ENCODE measurements at places on chromosomes 12 and 14.

- no peak overlapping the region for H3K4me3 ChIP-seq
These were observed 791.5 kb upstream of the MGAT4C start for GRCh38 chr12:87047691-87048090.

- H3K27me3 ChIP-seq: no peaks in the 10 kb centered on the region
- H3K27ac ChIP-seq: no peak overlapping the region
- H3K4me1 ChIP-seq: peaks cover 6% of the 10 kb centered on the region
- H3K36me3 ChIP-seq: no peaks in the 10 kb centered on the region
- DNase-seq: no peak
- H3K4me3 ChIP-seq: no peak overlapping the region
These were observed 243.2 kb downstream of the CACNA1C start for GRCh38 chr12:2295941-2296461.

DNA sequence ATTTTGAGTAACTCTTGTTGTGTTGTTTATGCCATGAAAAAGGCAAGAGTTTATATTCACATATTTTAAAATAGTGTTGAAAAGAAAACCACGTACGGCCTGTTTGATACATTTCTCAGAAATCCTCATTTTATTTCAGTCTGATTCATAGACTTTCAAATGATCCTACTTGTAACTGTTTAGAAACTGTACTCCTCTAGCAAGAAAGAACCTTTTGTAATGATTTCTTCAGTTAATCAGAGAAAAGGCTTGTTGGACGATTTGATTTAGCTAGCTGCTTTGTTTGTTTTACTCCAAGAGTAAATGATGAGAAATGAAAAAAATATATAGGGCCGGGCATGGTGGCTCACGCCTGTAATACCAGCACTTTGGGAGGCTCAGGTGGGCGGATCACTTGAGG is 17.2 kb downstream of the FBXO34 start:
- H3K36me3 ChIP-seq: no peaks in the 10 kb centered on the region
- H3K27ac ChIP-seq: no peak overlapping the region
- no peak for DNase-seq
- H3K4me1 ChIP-seq: peaks cover 5% of the 10 kb centered on the region
- no peak overlapping the region for H3K4me3 ChIP-seq
- H3K27me3 ChIP-seq: no peaks in the 10 kb centered on the region

- peaks cover 8% of the 10 kb centered on the region for H3K36me3 ChIP-seq
- DNase-seq: no peak
- no peak overlapping the region for H3K27ac ChIP-seq
- no peaks in the 10 kb centered on the region for H3K4me1 ChIP-seq
- H3K27me3 ChIP-seq: peaks cover 8% of the 10 kb centered on the region
These were observed 69.3 kb downstream of the RIMBP2 start for GRCh38 chr12:130646716-130647370.

DNA sequence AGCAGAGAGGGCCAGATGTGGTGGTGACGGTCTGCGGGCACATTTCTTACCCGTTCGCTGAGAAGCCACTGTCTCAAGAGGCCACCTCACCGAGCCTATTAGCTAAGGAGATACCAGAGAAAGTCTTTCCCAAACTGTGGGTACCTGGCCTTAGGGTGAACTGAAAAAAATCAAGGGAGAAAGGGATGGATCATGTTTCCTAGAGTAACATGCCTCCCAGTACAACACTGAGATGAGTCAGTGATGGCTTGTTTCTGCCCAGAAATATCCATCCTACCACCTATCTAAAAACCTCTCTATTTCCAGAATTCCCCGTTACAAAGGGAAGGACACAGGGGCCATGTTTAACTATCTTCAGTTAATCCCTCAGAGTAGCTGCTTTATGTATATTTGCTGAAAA is 83.7 kb downstream of the LMNTD1 start:
- DNase-seq: no peak
- H3K27me3 ChIP-seq: peaks cover 2% of the 10 kb centered on the region
- no peaks in the 10 kb centered on the region for H3K36me3 ChIP-seq
- H3K4me1 ChIP-seq: no peaks in the 10 kb centered on the region
- no peak overlapping the region for H3K4me3 ChIP-seq

- no peak overlapping the region for H3K4me3 ChIP-seq
- H3K27me3 ChIP-seq: peaks cover 6% of the 10 kb centered on the region
- DNase-seq: no peak
- H3K4me1 ChIP-seq: no peaks in the 10 kb centered on the region
- peaks cover 36% of the 10 kb centered on the region for H3K36me3 ChIP-seq
- no peak overlapping the region for H3K27ac ChIP-seq
These were observed 85.9 kb upstream of the ANO2 start for GRCh38 chr12:6031001-6031400.

GRCh38 chr12:106310687-106311086 is 8.2 kb downstream of the TCP11L2 start:
- no peak overlapping the region for H3K4me3 ChIP-seq
- H3K36me3 ChIP-seq: no peaks in the 10 kb centered on the region
- H3K4me1 ChIP-seq: no peaks in the 10 kb centered on the region
- H3K27ac ChIP-seq: no peak overlapping the region

DNA sequence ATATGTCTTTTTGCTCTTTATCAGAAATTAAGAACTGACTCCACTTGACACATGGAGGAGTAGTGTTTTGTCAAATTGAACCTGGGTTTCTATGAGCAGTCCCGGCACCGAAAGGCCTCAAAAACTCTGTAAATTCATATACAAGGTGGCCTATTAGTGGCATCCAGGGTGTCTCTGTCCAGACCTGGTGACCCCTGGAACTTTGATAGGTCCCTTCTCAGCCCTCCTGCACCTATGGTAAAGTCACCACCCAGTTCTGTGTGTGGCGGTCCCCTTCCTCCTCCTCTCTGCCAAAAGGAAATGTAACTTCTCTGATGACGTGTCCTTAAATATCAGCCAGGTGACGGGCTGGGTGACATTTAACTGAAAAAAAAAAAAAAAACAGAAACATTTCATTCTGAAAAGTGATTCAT is 204.0 kb upstream of the FOXN3 start:
- peaks cover 24% of the 10 kb centered on the region for H3K4me1 ChIP-seq
- no peak overlapping the region for H3K4me3 ChIP-seq
- no peak overlapping the region for H3K27ac ChIP-seq

GRCh38 chr12:106265116-106265515 is 17.3 kb upstream of the CKAP4 start:
- no peak overlapping the region for H3K27ac ChIP-seq
- no peak for DNase-seq
- H3K4me3 ChIP-seq: no peak overlapping the region
- no peaks in the 10 kb centered on the region for H3K36me3 ChIP-seq

- no peak for DNase-seq
- H3K27me3 ChIP-seq: no peaks in the 10 kb centered on the region
- H3K4me1 ChIP-seq: no peaks in the 10 kb centered on the region
- no peak overlapping the region for H3K4me3 ChIP-seq
These were observed 22.5 kb downstream of the LGALS3 start for GRCh38 chr14:55151601-55152000.

- H3K4me3 ChIP-seq: no peak overlapping the region
- no peak for DNase-seq
- peaks cover 3% of the 10 kb centered on the region for H3K4me1 ChIP-seq
- peaks cover 2% of the 10 kb centered on the region for H3K27me3 ChIP-seq
- H3K36me3 ChIP-seq: peaks cover 25% of the 10 kb centered on the region
These were observed 8.6 kb downstream of the ISCU start for GRCh38 chr12:108570743-108571608.

DNA sequence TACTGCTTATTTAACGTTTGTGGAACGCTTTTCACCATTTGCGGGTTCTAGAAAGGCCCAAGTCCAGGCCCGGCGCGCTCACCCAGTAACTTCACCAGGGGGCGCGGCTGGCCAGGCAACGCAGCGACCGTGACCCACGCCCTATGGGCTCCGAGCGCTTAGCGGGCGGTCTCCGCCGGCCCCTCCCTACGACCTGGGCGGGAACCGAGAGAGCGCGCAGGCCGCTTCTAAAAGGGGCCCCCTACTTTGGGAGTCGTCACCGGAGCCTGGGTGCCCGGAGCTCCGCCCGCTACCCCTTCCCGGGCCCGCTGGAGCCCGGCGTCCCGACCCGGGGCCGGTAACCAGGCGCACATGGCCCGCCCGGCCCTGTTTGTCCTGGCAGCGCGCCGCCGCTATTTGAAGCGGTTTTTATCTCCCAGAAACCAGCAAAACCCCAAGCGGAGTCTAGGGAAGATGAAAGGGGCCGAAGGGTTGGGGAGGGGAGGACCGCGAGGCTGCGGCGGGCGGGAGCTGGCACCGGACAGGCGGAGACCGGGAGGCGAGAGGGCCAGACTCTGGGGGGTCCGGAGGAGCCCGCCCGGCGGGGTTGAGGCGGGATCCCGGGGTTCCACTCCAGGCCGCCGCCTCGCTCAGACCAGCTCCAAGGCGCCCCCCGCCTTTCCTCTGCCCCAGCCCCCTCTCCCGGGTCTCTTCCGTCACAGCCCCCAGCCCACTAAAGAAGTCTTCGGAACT is 3.5 kb upstream of the AAAS start:
- H3K27me3 ChIP-seq: peaks cover 12% of the 10 kb centered on the region
- H3K27ac ChIP-seq: peak overlapping the region; percentile 85
- peak; percentile 88 for DNase-seq
- peaks cover 36% of the 10 kb centered on the region for H3K4me1 ChIP-seq
- H3K4me3 ChIP-seq: peak overlapping the region; percentile 87

GRCh38 chr14:92774572-92774971 is 19.5 kb upstream of the GOLGA5 start:
- H3K4me1 ChIP-seq: no peaks in the 10 kb centered on the region
- no peaks in the 10 kb centered on the region for H3K36me3 ChIP-seq
- H3K27ac ChIP-seq: no peak overlapping the region
- H3K27me3 ChIP-seq: peaks cover 3% of the 10 kb centered on the region
- H3K4me3 ChIP-seq: no peak overlapping the region

- H3K27me3 ChIP-seq: peaks cover 11% of the 10 kb centered on the region
- peaks cover 3% of the 10 kb centered on the region for H3K36me3 ChIP-seq
- no peak overlapping the region for H3K27ac ChIP-seq
- no peak overlapping the region for H3K4me3 ChIP-seq
- no peak for DNase-seq
These were observed 3.2 kb upstream of the RARG start for GRCh38 chr12:53235164-53235563.

DNA sequence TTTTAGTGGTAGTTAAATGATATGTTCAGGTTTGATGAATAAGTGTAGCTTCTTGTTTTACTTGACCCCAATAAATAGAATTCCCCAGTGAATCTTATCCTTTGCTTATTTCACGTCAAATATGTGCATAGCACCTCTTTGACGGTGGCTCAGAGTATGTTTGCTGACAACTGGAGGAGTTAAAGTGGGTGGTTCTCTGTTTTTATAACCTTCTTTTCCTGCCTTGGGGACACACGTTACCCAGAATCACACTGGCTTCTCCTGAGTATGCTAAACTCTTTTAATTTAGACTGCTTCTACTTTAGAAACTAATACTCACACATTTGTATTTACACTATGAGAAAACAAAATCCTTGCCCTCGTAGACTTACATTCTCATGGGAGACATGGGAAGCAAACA is 62.3 kb downstream of the TMTC2 start:
- no peak overlapping the region for H3K4me3 ChIP-seq
- peaks cover 11% of the 10 kb centered on the region for H3K4me1 ChIP-seq
- no peak for DNase-seq
- H3K36me3 ChIP-seq: no peaks in the 10 kb centered on the region

DNA sequence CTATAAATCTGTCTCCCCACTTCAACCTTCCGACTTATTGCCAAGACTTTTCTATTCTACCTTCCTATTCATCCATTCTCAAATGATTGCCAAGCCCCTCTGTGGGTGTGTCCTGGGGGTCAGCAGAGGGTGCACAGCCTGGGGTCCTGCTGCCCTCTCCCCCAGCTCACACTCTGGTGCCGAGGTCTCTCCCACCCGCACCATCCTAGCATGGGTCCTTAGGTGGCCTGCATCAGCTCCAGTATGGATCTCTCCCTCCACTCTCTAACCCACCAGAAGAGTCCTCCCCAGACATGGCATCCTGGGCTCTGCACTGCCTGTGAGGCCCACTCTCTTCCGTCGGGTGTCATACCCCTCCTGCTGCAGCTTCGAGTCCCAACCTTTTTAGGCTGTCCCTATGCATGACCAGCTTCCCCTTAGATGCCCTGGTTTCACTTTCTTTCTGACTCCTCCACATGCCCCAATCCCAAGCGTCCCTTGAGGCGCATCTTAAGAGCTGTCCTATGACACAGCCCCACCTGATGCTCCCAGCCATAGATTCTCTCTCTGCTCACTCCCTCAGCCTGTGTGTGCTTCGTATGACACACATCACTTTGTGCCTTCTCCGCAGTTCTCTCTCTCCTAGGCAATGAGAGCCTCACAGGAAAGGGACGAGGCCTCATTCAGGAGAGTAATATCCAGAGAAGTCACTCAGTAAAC is 43.9 kb downstream of the GIT2 start:
- no peak for DNase-seq
- peaks cover 2% of the 10 kb centered on the region for H3K27me3 ChIP-seq
- H3K4me3 ChIP-seq: peak overlapping the region; percentile 39
- H3K4me1 ChIP-seq: peaks cover 21% of the 10 kb centered on the region

DNA sequence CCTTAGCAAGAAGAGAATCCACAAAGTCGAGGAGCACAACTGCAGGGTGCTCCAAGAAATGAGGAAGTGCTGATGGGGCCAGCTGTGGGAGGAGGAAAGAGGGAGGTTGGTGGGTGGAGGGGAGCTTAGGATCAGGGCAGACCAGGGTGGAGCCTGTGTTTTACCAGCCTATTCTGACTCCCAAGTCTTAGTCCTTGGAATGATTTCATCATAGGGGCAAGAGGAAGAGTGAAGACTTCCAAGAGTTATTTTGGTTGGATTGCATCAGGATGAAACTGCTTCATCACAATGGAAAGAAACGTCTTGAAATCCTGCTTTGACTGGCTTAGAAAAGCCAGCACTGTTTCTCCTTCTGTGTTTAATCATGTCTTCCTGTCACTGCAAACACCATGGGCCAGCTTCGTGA is 194.0 kb downstream of the DPF3 start:
- H3K36me3 ChIP-seq: no peaks in the 10 kb centered on the region
- no peak overlapping the region for H3K4me3 ChIP-seq
- H3K4me1 ChIP-seq: peaks cover 4% of the 10 kb centered on the region

DNA sequence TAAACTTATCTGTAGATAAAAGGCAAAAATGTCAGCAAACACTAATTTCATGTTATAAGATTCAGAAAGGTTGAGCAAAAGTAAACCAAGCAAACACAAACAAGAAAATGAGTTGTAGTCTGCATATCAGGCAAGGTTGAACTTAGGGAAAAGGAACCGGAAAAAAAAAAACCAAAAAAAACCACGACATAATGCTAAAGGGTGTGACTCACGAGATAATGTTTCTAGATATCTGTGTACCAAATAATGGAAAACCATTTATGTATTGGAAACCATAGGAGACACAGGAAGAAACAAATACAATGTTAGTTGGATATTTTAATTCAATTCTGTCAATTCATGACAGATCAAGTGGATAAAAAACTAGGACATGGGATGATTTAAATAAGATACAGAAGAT is 60.5 kb downstream of the GPATCH2L start:
- no peak for DNase-seq
- H3K27ac ChIP-seq: no peak overlapping the region
- peaks cover 5% of the 10 kb centered on the region for H3K36me3 ChIP-seq

- H3K4me1 ChIP-seq: no peaks in the 10 kb centered on the region
- no peaks in the 10 kb centered on the region for H3K36me3 ChIP-seq
- no peak for DNase-seq
These were observed 191.9 kb upstream of the DIO3 start for GRCh38 chr14:101369194-101369915.

- H3K36me3 ChIP-seq: peaks cover 47% of the 10 kb centered on the region
- no peak for DNase-seq
- H3K4me3 ChIP-seq: no peak overlapping the region
- peaks cover 19% of the 10 kb centered on the region for H3K4me1 ChIP-seq
- peaks cover 4% of the 10 kb centered on the region for H3K27me3 ChIP-seq
These were observed 167.5 kb downstream of the PPM1H start for GRCh38 chr12:62767496-62767895.
